ELR (cell line): ENCODE measurements at places on chromosomes 12 and 14.

DNA sequence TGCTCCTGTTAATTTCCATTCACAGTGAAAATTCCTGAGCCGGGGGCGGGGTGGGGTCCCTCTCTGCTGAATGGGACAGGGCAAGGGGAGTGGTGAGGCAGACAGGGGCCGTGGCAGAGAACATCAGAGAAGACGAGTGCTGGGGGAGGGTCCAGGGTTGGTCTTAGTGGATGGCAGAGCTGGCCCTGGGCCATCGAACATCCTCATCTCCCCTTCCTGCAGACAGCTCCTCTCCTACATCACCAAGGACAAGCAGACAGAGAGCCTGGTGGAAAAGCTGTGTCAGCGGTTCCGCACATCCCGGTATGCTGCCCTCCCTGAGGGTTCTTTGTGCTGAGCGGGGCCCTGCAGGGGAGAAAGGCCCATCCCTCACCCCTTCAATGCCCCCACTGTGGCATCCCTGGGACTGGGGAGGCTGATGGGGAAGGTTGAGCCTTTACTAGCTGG, 5.0 kb upstream of the GAPDH start:
- DNase-seq: no peak

GRCh38 chr12:32671930-32672780, 6.9 kb upstream of the DNM1L start:
- peak; percentile 72 for DNase-seq

GRCh38 chr12:108613548-108613947, 15.7 kb upstream of the TMEM119 start:
- DNase-seq: no peak

GRCh38 chr12:5807090-5807414, 138.0 kb downstream of the ANO2 start:
- peak; percentile 79 for DNase-seq

DNA sequence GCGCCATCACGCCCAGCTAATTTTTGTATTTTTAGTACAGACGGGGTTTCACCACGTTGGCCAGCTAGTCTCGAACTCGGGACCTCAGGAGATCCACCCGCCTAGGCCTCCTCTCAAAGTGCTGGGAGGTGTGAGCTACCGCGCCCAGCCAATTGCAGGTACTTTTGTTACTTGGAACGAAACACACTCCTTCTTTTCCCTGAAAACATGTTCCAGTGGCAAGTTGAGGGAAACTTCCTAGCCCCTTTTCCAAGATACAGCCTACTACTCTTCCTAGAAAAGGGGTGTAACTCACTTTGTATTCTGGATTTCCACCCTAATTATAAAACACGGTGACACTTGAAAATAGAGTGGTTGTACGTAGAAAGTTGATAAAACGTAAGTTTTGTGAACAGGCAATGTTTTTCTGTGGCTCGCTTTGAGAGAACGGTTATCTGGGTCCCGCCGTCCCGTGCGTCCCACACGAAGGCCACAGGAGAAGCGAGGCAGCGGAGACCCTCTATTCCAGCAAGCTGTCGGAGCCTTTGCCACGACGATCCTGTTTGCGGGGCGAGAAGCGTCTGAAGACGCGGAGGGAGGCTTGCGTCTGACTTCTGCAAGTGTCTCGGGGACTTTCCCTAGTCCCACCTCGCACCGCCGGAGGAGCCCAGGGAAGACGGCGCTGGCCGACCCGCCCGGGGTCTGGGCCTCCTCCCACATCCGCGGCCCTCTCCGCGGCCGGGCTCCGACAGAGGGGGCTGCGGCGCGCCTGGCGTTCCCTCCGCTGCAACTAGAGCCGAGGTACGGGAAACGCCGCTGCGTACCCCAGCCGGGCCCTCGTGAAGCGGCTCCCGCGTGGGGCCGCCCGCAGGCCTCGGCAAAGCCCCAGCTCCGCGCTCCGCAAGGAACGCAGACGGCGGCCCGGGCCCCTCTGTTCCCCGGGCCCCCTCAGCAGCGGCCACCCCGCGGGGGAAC, 745 bp downstream of the CDCA4 start:
- DNase-seq: peak; percentile 57

- DNase-seq: no peak
Measured at GRCh38 chr14:89242652-89243279, 174.3 kb downstream of the FOXN3 start.

DNA sequence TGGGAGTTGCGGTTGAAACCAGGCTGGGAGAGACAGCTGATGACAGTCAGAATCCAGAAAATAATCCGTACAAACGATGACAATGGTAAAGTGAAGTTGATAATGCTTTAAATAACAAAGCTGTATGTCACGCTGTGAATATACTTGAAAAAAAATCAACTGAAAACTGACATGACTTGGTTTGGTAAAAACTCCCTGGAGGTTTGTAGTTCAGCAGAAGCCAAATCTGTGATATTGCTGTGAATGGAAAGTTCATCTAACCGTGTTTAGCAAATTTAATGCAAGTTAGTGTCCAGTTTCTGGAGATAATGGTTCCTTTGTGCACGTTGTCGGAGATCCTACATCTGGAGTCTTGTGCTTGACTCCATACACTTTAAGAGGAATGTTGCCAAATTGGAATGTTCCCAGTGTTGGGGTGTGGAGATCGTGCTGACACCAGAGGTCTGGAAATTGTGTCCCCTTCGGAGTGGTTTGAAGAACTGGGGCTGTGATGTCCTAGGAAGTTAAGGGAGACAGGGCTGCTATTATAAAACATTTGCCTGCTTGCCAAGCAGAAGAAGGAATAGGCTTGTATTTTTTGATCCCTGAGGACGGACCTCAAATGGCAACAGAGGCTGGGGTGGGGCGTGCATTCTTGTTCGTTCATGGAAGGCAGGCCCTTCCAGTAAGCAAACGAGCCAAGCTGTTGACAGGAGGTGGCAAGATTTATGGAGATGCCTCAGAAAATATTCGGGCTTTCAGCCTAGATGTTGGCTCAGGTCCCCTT, 30.6 kb downstream of the PPFIBP1 start:
- peak; percentile 43 for DNase-seq

DNA sequence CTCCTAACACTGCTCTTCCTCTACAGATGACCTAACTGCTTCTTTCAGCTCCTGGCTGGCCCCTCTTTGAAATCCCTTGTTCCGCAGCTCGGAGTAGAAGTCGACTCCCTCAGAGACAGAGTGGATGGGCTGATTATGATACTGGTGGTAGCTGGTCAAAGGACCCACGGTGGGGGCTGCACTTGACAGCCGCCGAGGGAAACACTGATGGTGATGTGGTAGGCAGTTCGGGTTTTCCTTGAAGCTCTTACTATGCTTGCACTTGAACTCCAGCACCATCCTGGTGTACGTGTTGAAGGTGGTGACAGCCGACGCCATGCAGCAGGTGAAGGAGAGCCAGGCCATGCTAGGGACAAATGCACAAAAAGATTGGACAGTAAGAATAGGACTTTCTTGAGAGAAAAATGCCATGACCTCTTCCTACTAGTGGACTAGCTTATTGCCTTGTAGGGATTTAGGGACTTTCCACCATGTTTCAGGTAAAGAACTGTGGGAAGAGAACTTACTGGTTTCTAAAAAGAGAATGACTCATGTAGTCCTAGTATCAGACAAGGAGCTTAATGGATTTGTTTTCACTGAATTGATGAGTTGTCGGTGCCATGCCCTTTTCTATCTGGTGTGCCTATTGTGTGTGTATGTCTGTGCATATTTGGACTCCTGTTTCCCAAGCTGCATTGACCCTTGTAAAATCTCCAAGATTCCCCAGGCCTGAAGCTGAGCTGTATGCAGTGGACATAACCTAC, 18.4 kb downstream of the GSG1 start:
- no peak for DNase-seq
